ENCODE measurements at places on chromosomes 13 and 19.

DNA sequence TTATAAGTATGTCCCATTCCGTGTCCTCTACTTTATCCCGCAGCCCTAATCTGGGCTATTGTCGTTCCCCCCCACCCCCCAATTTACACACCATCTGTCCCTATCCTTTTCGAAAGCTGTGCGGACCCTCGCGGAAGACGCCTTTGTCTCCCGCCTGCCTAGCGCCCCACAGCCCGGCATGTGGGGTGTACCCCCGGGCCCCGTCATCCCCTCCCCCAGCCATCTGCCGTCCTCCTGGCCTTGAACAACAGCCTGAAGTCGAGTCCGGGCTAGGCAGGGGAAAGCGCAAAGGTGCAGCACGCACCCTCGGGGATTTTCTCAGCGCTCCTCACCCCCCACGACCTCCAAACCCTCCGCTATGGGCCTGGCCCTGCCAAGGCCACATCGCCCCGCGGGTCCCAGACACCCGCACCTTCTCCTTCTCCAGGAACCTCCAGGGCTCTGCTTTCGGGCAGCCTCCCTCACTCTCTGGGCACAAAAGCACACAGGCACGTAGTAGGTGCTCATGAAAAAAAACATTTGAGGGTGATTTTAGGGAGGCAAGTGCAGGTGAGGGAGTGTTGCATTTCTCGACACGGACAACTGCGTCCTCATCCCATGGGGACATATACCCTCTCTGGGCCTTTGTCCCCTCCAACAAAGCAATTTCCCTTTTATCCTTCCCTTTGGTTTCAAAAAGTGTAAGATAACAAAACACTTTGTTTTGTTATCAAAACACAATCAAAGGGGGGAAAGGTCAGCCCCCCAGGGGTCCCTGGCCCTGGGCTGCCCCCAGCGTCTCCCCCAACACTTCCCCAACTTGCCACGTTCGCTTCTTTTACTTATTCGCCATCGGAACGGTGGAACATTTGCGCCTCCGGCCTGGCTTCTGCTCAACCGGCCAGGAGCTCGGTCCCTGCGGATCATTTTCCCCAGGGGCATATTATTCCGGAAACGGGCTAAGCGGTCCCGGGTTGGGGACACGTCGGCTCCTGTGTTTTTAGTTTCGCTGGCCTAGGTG, 16.4 kb downstream of the CCDC124 start:
- DNase-seq, result no peak

- no peak for DNase-seq
Observed at GRCh38 chr13:113080901-113081521, 24.6 kb upstream of the F7 start.

GRCh38 chr13:29709407-29710069, 114.0 kb upstream of the SLC7A1 start:
- DNase-seq, result no peak

DNA sequence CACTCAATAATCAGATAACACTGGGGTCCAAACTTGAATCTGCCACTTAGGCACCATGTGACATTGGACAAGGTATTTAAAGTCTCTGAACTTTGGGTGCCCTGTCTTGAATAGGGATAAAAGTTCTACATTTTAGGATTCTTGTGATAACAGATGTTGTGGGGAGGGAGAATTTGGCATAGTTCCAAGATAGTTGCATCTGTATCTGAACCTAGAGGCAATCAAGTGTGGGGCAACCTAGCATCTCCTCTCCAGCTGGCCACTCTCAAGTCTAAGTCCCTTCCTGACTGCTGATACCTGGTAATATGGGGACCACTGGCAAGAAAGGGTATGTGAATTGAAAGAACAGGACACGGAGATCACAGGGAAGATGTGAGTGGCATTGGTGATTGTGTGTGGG, 256.1 kb downstream of the FOXO1 start:
- DNase-seq, result no peak

GRCh38 chr13:99165753-99166587, 34.7 kb upstream of the UBAC2 start:
- no peak for DNase-seq

Data from adipocyte (in vitro differentiated cells).